ENCODE measurements at places on chromosomes 1 and 21.

GRCh38 chr1:227343206-227343605, 24.9 kb upstream of the CDC42BPA start:
- DNase-seq = no peak

DNA sequence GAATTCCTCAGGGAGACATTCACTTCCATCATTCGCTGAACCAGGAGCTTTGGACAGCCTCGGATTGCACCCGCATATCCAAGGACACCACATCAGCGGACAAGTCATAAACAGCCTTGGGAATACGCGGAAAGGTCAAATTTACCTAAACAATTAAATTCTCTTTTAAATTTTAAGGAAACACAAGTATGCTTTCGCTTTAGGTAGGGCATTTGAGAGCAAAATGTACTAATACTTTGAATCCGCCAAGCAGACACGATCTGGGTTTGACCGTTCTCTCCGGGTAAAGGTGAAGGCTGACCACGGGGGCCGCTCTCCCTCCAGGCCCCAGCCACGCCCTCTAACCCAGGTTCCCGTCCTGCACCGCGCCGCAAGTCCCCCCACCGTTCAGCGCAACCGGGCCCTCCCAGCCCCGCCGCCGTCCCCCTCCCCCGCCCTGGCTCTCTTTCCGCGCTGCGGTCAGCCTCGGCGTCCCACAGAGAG, 479 bp upstream of the ACADM start:
- peak; percentile 68 for DNase-seq

GRCh38 chr1:3530086-3530925, 75.8 kb downstream of the ARHGEF16 start:
- DNase-seq = no peak

DNA sequence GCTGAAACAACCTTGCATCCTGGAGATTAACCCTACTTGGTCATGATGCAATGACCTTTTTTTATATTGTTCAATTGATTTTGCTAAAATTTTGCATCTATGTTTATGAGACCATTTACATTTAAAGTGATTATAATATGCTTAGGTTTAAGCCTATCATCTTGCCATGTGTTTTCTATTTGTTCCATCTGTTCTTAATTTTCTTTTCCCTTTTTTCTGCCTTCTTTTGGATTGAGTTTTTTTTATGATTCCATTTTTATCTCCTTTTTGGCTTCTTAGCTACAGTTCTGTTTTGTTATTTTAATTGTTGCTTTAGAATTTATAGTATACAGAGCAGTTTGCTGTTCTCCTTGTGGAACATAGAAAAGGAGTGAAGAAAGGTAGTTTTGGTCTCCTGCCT, 385.1 kb upstream of the USP24 start:
- DNase-seq = no peak

- DNase-seq = no peak
Measured at GRCh38 chr1:37858931-37859506, 373 bp downstream of the MTF1 start.

GRCh38 chr1:71232166-71232763, 151.4 kb upstream of the ZRANB2 start:
- DNase-seq = no peak

DNA sequence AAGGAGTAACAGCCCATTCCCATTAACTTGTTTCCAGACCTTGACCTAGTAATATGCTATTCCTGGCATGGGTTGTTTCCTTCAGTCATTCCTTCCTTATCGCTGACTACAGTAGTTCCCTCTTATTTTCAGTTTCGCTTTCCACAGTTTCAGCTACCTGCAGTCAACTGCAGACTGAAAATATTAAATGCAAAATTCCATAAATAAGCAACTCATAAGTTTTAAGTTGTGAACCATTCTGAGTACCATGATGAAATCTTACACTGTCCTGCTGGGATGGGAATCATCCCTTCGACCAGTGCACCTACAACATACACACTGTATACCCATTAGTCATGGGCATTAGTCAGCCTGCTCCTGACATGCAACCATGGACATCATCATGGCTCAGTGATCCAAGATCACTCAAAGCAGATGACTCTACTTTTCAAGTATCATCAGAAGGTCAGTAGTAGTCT, 66.7 kb downstream of the CCDC30 start:
- DNase-seq = no peak

- no peak for DNase-seq
Measured at GRCh38 chr21:40177979-40178378, 310.7 kb downstream of the PCP4 start.

Measured in activated naive CD4-positive, alpha-beta T cell treated with Interleukin-2 at 50 U/mL for 16 hours (primary cell).